CD14-positive monocyte (primary cell): ENCODE measurements at places on chromosomes 6 and 20.

DNA sequence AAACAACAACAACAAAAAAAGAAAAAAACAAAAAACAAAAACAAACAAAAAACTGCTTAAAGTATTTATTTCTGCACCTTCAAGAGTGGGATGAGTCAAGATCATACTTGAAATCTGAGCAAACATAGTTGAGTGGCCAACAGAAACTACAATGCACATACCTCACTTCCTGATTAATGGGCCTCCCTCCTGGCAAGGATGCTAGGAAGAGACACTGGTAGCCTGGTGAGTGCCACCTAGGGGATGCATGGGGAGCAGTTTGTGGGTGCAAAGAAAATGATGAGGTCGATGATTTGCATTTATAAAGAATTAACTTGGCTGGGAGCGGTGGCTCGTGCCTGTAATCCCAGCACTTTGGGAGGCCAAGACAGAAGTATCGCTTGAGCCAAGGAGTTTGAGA, 808.1 kb downstream of the MAFB start:
- no peak for DNase-seq

- DNase-seq: no peak
These were observed 229.2 kb upstream of the ZFP64 start for GRCh38 chr20:52420805-52421204.

- DNase-seq: no peak
These were observed 3.5 kb downstream of the NDUFAF5 start for GRCh38 chr20:13788167-13788834.

GRCh38 chr20:54598352-54598751, 123.0 kb downstream of the DOK5 start:
- no peak for DNase-seq

GRCh38 chr20:49313283-49313682, 35.4 kb upstream of the ZNFX1 start:
- DNase-seq: no peak

DNA sequence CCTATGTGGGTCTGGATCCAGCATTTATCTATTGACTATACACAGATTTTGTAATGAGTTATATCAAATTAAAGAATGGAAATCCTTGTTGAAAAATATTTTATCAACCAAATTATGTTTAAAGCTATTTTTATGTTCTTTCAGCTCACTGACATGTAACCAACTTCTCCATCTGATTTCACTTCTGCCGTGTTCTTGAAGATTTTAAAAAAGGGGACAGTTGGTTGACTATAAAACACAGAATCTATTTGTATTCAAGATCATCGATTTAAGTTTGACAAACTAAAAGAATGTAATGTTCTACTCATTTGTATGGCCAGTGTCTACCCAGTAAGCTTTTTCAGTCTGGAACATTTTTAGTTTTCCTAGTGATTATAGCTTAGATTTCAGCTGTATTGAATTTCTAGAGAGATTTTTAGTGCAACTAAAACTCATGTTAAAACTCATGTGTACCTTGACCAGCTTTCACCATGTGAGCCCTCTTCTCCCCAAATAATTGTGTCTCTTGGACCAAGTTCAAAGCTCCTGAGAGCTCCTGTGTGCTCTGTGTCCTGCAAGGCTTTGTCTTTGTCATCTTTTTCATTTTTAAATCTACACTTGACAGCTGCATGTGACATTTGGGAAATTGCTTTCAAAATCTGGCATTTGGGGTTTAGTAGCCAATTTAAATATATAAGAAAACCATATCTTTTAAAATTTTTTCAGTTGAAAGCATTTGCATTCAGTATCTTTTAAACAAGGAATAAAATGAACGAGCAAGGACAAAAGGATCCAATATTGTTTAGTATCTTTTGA, 118.4 kb upstream of the TIAM2 start:
- DNase-seq: no peak

- no peak for DNase-seq
These were observed 566.6 kb upstream of the EPHA7 start for GRCh38 chr6:93985953-93986352.

GRCh38 chr6:113258771-113259170, 598.4 kb upstream of the MARCKS start:
- no peak for DNase-seq

DNA sequence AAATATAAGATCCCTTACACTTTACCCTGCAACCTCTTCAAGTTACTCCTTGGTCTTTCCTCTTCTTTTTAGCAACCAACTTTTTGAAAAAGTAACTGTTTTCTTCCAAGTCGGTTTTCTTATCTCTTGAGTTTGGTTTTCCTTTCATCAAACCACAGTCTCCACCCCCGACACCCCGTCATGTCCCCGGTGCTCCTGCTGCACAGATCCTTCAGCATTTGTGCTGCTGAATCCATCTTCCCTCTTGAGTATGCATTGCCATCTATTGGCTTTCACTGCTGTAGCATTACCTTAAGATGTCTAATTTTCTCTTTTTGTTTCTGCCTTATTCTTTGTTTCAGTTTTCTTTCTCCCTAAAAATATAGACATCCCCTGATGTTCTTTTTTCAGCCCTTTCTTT, 11.9 kb upstream of the TNFRSF21 start:
- no peak for DNase-seq

DNA sequence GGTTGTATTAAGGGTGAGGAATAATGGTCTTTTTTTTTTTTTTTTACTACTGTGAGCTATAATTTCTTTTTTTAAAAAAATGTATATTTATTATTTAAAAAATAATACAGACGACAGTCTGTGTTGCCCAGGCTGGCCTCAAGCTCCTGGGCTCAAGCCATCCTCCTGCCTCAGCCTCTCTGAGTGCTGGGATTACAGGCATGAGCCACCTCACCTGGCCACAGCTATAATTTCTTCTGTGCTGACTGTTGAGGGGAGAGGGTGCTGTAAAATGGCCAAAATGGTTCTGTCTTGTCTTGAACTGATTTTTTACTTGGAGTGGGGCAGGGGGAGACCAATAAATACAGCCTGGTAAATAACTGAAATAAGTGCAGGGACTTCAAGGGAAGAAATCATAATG, 3.6 kb downstream of the SRSF3 start:
- DNase-seq: no peak

- DNase-seq: no peak
These were observed 18.2 kb downstream of the WRNIP1 start for GRCh38 chr6:2783188-2783963.

- no peak for DNase-seq
These were observed 141.2 kb downstream of the BMP2 start for GRCh38 chr20:6908673-6909072.

DNA sequence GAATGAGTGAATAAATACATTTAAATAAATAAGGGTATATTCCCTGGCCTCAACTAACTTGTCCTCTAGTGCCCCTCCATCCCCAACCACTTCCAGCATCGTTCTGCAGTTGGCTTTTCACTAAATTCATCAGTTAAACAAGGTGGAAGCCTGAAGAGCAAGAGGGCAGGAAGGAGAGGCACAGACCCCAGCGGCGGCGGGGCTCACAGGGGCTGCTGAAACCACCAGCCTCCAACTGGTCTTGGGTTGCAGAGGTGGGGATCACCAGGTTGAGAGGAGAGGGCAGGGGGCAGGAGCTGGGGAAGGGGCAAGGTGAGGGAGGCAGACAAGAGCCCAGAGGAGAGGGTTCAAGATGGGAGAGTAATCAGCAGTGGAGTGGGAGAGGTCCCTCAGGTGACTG, 27.1 kb downstream of the KCNK5 start:
- DNase-seq: no peak

- DNase-seq: no peak
These were observed 102.9 kb upstream of the KCNG1 start for GRCh38 chr20:51125780-51126179.

GRCh38 chr6:28563430-28564095, 37.9 kb downstream of the GPX5 start:
- no peak for DNase-seq

DNA sequence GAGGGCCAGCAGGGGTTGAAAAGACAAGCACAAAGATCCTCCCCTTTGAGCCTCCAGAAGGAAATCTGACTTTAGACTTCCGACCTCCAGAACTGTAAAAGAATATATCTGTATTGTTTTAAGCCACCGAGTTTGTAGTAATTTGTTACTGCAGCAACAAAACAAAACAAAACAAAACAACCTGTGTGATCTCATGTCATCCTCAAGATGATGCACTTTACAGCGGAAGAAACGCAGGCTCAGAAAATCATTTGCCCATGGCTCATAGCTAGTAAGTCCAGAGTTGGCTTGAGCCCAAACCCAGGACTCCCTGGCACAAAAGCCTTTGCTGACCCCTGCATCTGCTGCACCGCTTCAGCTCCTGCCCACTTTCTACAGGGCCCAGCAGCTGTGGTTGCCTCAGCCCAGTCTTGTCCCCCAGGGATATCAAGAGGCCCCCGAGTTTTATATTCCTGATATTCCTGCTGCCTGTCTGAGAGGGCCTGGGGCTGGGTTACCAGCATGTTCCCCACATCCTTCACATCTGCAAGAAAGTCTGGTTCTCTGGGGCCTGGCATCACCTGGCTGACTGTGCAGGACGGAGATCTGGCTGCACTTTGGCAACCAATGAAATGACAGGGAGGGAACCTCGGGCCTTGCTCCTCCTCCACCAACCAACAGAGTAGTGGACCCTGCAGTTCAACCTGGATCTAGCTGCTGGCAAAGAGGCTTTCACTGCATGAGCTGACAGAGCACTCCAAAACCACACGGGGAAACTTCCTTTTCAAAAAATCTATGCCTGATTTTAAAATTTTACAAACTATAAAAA, 56.9 kb downstream of the JPH2 start:
- DNase-seq: no peak

- DNase-seq: no peak
These were observed 79.9 kb upstream of the CCDC167 start for GRCh38 chr6:37579444-37580067.

DNA sequence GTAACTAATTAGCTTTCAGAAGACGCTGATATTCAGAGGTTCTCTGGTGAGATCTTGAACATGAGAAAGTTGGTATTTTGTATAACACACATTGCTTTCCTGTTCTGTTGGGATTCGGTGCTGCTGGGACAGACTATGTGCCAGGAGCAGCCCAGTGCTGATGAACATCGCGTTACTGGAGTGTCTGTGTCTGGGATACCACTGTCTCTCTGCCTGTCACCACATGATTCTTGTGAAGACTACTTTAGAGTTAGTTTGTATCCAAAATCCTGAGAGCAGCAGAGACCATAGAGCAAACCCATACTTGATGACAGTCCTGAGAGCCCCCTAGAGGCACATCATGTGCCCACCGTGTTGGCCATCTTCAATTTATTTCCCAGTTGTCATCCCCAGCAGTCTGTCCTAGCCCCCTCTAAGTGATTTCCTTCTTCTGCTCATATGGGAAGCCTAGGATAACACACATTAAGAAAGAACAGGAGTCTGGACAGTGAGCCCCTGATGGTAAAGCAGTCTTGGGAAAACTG, 41.8 kb upstream of the TINAG start:
- DNase-seq: no peak

DNA sequence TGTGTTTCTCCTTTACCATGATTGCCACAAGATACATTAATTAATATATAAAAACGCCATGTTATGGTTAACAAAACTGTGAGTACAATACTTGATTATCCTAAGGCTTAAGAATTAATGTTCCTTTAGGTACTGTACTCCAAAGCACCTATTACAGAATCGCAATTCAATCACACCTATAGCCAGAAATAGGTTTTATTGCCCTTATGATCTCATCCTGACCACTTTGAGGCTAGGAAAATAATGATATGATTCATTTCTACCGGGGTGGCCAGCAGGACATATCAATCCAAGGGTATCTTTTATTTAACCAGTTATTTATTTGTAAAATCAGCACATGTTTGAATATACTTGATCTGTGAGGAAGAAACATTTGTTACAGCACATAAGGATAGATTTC, 396.6 kb upstream of the GJE1 start:
- no peak for DNase-seq

- no peak for DNase-seq
These were observed 1.5 kb downstream of the TNFRSF21 start for GRCh38 chr6:47308198-47308517.

DNA sequence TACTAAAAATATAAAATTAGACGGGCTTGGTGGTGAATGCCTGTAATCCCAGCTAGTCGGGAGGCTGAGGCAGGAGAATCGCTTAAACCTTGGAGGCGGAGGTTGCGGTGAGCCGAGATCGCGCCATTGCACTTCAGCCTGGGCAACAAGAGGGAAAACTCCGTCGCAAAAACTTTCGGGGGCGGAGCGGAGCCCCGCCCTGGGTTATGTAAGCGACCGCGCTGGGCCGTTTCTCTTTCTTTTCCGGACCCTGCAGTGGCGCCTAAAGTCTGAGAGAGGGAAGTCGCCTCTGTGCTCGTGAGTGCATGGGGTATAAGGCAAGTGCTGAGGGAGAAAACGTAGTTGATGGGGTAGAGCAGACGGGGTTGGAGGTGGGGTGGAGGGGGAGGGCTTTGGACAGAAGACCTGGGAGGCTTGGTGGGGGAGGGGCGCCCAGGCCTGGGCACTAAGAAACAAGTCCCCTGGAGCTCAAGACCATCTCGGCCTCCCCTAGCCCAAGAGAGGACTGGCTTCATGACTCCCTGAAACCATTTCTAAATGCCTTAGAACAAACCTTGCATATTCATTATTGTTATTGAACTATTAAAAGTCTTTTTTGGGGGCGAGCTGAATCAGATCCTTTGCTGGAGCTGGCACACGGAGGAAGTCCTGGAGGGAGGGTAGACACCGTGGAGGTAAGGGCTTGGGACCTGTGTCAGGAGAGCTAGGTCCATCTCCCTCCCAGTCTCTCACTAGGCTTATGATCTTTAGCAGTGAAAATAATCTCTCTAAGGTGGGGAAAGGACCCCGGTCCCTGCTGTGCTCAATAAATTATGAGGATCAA, 2.7 kb upstream of the MICA start:
- DNase-seq: peak; percentile 87

DNA sequence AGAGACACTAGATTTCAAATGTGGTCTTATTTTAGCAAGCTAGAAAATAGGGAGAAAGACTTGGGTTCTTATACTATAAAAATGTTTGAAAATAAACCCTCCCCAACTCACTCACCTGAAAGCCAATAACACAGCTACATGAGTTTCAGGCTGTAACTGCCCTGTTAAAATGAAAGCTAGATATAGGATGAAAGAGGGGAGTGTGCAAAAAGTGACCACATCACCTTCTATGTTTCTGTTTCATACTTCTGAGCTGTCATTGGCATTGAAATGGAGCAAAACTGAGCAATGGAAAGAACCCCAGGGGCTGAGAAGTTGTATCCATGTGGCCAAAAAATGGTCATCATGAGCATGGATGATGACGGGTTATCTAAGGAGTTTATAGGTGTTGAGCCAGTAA, 148.1 kb upstream of the TENT5A start:
- DNase-seq: no peak

GRCh38 chr6:108746836-108747575, 101.2 kb upstream of the ARMC2 start:
- no peak for DNase-seq
